ENCODE measurements at places on chromosomes 4 and X.

DNA sequence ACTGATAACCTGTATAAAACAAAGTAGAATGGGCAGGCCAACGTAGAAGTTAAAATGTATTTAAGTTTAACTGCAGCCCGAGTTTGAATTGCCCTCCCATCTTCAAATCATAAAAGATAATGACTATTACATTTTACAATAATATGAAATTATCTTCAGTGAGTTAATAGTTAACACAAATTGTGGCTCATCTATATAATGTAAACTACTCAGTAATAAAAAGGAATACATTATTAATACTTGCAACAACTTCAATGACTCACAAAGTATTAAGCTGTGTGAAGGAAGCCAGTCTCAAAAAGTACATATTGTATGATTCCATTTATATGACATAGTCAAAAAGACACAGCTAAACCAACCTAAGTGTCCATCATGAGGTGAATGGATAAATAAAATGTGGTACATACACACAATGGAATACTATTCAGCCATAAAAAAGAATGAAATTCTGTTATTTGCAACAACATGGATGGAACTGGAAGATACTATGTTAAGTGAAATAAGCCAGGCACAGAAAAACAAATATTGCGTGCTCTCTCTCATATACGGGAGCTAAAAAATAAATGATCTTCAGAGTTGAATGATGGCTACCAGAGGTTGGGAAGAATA lies 7.8 kb downstream of the PLRG1 start:
- DNase-seq = no peak

GRCh38 chr4:132299841-132300240 lies 849.3 kb upstream of the PCDH10 start:
- DNase-seq = no peak

GRCh38 chrX:93259029-93259428 lies 414.3 kb downstream of the NAP1L3 start:
- no peak for DNase-seq

DNA sequence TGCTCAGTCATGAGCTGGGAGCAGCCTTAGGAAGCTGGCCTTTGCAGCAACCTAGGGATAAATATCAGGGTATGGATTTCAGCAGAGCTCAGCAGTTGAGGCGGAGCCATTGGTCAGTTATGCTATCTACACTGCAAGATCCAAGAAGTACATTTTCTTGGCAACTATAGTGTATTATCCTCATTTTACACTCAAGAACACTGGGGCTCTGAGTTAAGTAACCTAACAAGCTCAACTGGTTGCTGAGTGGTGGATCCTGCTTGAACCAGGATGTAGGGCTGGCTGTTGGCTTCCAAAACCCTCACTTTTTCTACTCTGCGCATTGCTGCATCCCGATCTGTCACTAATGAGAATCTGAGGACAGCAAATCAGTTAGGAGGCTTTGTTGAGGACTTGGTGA lies 1.5 kb upstream of the SCARB2 start:
- no peak for DNase-seq

DNA sequence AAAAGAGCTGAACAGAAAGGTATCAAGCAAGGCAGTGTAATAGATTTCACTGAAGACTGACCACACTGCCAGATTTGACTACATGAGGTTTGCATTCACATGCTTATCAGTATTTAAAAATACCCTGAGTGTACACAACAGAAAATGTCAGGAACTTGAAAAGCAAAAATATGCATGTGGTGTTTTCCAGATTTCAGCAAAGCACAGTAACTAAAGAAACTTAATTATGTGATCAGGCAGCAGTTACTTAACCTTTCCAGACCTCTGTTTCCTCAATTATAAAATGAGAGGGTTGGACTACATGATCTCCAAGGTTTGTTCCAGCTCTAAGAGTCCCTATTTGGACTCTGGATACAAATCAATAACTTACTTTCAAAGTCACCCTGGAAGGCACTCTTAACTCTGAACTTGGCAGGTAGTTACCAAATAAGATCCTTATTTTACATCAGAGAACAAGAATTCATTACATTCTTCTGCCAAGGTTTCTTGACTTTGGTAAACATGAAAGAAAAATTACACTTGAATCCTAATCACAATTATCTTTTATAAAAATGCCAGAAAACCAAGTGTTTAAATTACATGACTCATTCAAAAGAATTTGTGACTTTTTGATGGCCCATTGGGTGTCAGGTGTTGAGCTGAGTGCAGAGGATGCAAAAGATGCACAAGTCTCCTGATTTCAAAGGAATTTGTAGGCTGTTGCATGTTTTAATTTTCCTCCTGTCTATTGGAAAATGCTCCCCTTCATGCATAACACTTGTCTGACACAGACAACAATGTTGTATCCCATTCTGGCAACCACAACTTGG lies 241.6 kb downstream of the MGST2 start:
- no peak for DNase-seq

- no peak for DNase-seq
Measured at GRCh38 chrX:24774650-24775049, 80.9 kb downstream of the POLA1 start.

DNA sequence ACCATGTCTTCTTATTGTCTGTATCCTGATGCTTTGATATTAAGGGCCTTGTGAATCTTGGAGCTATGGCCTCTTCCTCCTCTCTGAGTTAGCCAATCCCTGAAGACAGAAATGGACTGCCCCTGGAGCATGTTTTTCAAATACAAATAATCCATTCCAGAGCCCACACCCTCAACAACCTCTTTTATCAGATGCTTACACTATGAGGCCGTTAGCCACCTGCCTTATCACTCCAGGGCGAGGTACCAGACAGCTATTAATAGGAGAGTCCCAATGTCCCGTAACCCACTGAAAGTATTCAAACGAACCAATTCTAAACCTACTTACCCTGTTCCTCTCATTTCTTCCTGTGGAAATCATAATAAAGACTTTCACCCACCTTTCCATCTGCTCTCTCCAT lies 165.0 kb downstream of the ARHGAP24 start:
- DNase-seq = no peak

DNA sequence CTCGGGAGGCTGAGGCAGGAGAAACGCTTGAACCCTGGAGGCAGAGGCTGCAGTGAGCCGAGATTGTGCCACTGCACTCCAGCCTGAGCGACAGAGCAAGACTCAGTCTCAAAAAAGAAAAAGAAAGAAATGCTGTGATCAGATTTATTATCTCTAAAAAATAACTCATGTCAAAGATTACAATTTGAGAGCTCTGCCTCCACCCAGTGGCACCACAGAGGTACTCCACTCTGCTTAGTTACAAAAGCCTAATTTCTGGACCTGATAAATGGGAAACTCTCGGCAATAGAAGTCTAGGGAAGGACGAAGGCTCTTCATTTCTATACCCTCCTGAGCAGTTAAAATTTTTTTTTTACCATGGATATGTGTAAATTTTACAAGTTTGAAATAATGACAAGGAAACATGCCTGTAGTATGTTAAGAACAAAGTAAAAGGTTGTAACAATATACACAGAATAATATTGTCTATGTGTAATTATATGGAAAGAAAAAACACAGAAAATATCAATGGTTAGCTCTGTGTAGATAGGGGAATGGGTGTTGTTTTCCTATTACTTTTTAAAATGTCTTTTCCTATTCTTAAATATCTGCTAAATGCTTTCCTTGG lies 149.8 kb downstream of the STIM2 start:
- DNase-seq = peak; percentile 7

DNA sequence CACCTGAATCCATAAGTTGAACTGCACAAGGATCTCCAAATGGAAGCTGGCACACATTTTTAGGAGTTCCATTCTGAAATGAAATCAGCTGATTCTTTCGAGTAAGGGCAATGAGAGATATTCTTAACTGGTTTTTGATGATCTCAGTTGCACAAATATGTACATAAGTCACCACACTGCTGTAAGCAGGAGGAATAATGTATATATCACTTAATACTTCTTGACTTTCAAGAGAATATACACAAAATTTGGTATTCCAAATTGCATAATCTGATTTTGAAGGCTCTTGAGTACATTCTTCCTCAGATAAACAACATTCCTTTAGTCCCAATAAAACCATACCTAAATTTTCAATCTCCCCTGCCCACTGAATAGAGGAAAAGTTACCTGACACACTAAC lies 8.2 kb downstream of the FANCB start:
- DNase-seq = no peak

DNA sequence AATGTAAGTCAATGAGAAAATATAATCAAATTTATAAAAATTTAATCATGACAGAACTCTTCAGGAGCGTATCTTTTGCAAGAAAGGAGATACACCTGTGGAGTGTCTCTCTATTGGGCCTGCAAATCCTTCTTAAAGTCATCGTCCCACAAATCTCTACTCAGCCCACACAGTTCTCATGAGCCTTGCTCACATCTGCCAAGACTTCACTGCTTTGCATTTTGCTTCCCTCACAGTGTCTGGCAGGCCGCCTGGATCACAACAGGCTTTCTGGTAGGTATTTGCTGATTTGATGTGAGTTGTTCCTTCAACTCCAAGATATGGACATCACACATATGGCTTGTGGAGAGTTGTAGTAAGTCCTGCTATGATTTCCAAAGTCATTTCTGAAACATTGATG lies 183.1 kb upstream of the ARX start:
- no peak for DNase-seq

GRCh38 chr4:160319221-160319867 lies 1216.5 kb downstream of the RAPGEF2 start:
- no peak for DNase-seq

- DNase-seq = peak; percentile 5
Measured at GRCh38 chr4:118981839-118982381, 93.3 kb downstream of the SYNPO2 start.

- DNase-seq = no peak
Measured at GRCh38 chr4:40275065-40275730, 59.9 kb upstream of the CHRNA9 start.

- DNase-seq = no peak
Measured at GRCh38 chr4:11720292-11720691, 291.6 kb upstream of the HS3ST1 start.

GRCh38 chr4:100187781-100188180 lies 2.5 kb downstream of the DDIT4L start:
- DNase-seq = no peak

- DNase-seq = no peak
Measured at GRCh38 chr4:8345053-8345945, 75.7 kb downstream of the HTRA3 start.

DNA sequence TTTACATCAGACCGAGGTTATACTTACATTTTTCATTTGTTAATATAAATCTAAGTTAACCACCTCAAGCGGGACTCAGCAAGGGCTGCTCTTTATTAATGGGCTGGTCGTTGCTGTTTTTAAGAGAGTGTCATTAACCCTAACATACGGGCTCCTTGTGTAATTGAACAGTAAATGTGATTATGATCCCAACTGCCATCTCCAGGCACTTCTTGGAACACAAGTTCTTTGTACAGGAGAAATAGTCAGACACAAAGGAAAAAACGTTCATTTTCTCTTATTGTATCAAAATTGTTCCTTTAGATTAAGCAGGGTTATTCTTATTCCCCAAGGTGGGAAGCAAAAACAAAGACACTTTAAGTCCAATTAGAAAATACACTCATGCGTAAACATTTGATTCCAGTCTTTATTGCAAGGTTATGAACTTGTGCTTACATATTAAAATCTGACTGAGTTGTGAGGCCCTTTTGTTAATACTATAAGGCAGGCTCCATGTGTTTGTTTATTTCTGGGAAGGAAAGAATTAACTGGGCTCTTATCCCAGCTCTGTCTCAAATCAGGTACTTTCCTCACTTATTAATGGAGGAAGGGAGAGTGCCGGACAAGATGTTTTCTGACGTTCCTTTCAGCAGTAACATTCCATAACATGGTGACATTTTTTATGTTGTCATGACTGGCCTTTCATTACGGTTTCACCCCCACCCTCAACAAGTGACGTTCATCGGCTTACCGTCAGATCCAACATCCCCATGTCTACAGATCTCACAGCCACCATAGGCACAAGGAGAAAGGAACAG lies 95.9 kb downstream of the RASL11B start:
- DNase-seq = no peak

DNA sequence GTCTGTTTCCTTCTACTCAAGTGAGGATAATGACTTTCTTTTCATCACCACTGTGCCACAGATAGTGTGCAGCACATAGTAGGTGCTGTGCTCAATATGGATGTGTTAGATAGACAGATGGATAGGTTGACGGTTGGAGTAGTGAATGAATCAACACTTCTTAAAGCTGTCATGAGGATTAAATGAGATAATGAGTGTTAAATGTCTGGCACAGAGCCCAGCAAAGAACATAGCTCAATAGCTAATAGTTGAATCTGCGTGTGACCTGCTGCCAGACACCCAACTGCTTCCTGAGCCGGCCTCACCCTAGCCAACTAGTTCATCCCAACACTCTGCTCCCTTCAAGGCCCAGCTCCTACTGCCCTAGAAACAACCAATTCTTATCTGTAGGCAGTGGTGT lies 67.7 kb upstream of the PJA1 start:
- no peak for DNase-seq

DNA sequence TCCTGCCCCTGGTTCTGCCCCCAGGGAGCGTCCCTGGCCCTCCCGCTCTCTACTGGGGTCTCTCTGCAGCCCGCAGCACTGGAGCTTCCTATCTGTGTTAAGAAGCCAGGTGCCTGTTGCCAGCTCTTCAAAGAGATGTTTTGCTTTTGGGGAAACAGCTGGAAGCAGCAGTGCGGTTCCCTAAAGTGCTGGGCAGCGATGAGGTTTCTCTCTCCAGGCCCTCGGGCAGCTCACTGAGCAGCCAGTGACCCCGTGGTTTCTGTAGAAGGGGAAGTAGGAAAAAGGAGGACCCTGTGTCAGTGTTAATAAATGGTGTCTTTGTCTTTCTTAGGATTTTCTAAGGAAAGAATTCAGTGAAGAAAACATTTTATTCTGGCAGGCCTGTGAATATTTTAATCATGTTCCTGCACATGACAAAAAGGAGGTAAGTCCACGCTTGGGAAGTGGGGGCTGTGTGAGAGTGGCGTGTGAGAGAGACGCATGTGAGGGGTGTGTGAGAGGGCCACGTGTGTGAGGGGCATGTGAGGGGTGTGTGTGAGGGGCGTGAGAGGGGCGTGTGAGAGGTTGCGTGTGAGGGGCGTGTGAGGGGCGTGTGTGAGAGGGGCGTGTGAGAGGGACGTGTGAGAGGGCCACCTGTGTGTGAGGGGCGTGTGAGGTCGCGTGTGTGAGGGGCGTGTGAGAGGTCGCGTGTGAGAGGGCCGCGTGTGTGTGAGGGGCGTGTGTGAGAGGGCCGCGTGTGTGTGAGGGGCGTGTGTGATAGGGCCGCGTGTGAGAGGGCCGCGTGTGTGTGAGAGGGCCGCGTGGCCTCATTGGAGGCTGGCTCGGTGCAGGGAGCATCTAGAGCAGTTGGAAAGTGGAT lies 27.1 kb upstream of the HGFAC start:
- DNase-seq = no peak

All from activated T-helper 1 cell treated with Interleukin-2 at 50 U/mL for 16 hours (primary cell).